Hepatic stellate cell (primary cell): ENCODE measurements at places on chromosomes 4 and X.

DNA sequence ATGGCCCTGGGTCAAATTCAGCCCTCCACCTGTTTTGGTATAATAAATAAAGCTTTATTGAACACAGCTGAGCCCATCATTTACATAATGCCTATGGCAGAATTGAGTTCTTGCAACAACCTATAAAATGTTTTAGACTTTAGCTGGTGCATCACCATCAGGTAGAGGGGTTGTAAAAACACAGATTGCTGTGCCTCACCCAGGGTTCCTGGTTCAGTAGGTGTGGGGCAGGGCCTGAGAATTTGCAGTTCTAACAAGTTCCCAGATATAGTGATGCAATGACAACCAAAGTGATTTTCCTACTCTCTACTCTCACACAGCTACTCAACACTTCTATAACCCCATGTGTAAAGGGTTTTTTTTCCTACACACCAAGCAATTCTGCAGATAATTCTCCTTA is 120.0 kb upstream of the EGFL6 start:
- no peak for DNase-seq

- DNase-seq = no peak
These were observed 103.1 kb upstream of the UGT8 start for GRCh38 chr4:114495471-114495928.

- DNase-seq = peak; percentile 60
These were observed 773 bp downstream of the PRMT9 start for GRCh38 chr4:147683188-147683591.

DNA sequence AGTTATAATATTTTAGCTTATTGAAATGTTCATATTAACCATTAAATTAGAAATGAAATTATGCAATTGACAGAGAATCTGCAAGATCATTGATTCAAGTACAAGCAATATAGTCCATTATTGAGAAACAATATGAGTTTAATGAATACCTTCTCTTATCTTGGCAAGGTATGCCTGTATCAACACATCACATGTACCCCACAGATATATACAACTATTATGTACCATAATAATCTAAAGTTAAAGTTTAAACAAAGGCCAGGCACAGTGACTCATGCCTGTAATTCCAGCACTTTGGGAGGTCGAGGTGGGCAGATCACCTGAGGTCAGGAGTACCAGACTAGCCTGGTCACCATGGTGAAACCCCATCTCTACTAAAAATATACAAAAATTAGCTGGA is 514.7 kb downstream of the PCDH7 start:
- no peak for DNase-seq

DNA sequence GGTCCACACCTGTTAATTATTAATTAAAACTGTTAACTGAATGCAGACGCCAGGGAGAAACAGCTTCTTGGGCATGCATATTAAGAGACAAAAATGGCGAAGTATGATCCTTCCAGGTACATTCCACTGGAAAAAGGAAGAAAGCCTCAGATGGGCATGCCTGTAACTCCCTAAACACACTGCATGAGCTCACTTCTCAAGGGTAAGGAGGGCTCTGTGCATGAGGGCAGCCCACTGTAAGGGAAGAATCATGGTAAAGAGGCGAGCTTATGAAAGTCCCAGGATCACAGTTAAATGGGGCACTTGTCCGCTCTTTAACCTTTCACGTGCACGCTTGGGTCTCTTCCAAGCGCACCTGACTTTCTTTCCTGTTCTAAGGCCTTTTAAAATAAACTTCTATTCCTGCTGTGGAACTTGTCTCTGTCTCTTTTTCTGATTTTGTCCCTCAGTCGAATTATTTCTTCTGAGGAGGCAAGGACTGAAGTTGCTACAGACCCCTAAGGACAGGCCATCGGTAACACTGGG is 321.7 kb downstream of the PPP1R2C start:
- DNase-seq = no peak

- DNase-seq = no peak
These were observed 106.9 kb downstream of the PPARGC1A start for GRCh38 chr4:23782778-23783437.

GRCh38 chrX:15107367-15107988 is 162.4 kb downstream of the ASB9 start:
- DNase-seq = no peak

GRCh38 chr4:92305148-92305877 is 1.5 kb downstream of the GRID2 start:
- peak; percentile 67 for DNase-seq
